ENCODE measurements at places on chromosomes 1 and 21.

DNA sequence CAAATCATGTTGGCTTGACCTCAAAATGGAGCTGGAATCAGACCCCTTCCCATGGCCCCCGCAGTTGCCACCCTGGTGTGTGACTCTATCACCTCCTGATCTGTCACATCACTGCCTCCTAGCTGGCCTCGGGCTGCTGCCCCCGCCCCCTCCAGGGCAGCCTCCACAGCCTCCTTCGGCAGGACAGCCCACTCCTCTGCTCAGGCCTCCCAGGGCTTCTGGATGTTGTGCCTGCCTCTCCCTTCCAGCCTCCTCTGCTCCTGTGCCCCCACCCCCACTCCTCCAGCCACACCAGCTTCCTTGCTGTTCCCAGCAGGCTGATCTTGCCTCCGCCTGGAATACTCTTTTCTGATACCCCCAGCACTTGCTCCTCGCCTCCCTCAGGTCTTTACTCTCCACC lies 134.4 kb upstream of the EDN2 start:
- no peak for DNase-seq

DNA sequence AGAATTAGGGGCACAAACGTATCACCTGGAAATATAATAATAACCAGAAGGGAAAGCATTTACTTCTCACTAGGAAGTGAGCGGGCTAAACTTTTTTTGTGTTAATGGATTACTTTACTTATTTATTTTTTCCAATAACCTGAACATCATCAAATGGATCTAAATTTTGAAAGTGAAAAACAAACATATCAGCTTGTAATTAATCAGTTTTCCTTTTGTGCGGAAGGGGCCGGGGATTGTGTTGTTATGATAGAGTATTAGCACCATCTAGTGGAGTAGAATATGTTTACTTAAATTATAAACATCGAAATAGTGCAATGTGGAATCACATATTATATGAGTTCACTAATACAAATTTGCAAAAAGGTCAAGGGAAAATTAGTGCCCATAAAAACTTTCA lies 9.0 kb downstream of the CFH start:
- DNase-seq = no peak

GRCh38 chr1:243488459-243489157 lies 232.8 kb downstream of the SDCCAG8 start:
- no peak for DNase-seq

- DNase-seq = no peak
These were observed 89.7 kb downstream of the BCAR3 start for GRCh38 chr1:93591676-93592550.

DNA sequence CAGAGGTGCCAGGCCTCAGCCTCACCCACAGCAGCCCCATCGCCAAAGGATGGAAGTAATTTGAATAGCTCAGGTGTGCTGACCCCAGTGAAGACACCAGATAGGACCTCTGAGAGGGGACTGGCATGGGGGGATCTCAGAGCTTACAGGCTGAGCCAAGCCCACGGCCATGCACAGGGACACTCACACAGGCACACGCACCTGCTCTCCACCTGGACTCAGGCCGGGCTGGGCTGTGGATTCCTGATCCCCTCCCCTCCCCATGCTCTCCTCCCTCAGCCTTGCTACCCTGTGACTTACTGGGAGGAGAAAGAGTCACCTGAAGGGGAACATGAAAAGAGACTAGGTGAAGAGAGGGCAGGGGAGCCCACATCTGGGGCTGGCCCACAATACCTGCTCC lies 15.0 kb downstream of the NPR1 start:
- DNase-seq = no peak

- DNase-seq = no peak
These were observed 184.2 kb downstream of the ETS2 start for GRCh38 chr21:38989745-38990423.

GRCh38 chr1:232923739-232924386 lies 26.5 kb upstream of the NTPCR start:
- DNase-seq = peak; percentile 31

- DNase-seq = no peak
These were observed 8.5 kb downstream of the SCYL3 start for GRCh38 chr1:169885207-169885606.

DNA sequence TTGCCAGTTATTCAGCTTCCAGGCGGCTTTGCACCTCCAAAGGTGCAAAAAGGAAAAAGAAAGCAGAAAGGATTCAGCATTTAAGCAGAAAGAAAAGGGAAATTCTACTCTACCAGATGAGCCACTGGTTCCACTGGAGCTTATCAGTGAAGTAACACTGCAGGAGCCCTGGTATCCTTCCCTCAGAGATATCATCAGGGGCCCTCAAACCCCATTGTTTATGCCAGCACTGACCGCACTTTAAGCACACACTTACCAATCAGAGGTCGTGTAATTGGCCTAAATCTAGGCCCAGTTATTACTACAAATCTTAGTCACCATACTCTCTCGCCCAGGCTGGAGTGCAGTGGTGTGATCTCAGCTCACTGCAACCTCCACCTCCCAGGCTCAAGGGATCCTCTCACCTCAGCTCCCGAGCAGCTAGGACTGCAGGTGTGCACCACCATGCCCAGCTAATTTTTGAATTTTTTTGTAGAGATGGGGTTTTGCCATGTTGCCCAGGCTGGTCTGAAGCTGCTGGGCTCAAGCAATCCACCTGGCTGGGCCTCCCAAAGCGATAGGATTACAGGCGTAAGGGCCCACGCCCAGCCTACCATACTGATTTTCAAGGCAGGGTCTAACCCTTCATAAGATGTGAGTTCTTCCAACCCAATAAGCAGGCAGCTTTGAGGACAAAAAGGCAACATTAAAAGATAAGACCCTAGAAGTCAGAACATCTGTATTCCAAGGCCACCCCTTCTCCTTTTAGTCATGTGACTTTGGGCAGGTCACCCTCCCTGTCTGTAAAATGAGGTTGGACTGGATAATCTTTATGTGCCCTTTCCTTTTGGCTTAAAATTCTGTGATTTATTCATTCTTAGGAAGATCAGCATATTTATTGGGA lies 125.3 kb downstream of the SYT2 start:
- no peak for DNase-seq

DNA sequence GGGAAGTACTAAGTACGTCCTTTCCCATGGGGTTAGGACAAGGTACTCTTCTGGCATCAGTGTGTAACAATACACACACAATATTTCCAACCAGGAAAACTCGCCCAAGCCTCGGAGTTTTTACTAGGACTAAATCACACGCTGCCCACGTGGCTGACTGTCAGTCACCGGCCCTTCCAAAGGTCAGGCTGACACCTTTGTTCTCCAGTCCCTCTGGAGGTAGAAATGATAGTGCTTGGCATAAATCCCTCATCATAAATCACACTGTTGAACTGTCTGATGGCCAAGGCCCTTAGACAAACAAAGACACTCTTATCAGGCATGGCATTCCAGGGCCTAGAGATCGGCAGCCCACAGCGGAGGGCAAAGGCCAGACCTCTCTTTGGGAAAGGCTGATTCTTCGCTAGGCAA lies 16.9 kb upstream of the SLAMF9 start:
- DNase-seq = no peak

- DNase-seq = no peak
These were observed 208.3 kb upstream of the RUNX1 start for GRCh38 chr21:35257413-35257812.

DNA sequence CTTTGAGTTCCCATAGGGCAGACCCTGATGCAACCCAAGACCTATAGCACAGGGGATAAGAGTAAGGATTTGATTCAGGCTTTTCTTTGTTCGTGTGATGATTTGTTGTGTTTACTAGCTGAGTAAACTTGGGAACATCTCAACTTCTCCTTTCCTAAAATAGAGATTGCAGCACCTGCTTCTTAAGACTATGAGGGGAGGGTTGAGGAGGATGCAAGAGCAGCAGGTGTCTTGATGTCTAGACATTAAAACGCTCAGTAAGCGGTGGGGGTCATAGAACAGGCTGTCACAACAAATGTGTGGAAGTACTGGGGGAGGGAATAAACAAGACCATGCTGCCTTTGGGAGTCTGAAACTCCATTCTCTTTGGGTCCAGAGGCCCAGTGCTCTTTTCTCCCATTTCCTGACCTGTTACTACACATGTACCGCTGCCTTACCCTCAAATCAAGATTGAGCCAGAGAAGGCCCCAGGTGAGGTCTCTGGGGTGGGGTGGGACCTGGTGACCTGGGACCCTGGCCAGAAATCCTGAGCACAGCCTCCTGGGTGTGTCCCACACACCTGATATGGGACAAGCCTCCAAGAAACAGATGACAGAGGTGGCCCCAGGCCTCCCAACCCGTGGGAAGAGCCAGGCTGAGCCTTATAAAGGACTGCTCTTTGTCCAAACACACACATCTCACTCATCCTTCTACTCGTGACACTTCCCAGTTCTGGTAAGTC lies at the start of gene S100A7A:
S100A7A (plus strand) TSS at position 671 of the 721 bp plus-strand sequence. CDS start 1,563 bp downstream, outside the sequence.
- DNase-seq = no peak

DNA sequence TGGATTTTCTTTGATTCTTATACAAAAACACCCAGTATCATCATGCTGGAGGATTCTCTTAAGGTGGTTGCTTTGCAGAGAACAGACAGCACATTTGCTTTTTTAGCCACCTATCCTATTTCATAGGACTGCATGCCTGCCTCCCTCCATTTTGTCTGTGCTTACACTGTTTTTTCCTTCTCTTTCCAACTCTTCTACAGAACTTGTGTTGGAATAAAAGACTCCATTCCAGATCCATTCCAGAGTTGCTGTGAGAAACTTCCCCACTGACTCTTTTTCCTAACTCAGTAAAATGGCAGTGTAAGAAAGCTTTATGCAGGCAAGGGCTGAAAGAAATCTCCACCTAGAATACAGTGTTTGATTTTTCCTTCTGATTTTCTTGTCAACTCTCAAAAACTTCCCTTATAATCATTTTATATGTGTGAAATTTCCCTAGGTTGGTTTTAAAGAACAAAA lies 5.2 kb upstream of the ARID1A start:
- no peak for DNase-seq

DNA sequence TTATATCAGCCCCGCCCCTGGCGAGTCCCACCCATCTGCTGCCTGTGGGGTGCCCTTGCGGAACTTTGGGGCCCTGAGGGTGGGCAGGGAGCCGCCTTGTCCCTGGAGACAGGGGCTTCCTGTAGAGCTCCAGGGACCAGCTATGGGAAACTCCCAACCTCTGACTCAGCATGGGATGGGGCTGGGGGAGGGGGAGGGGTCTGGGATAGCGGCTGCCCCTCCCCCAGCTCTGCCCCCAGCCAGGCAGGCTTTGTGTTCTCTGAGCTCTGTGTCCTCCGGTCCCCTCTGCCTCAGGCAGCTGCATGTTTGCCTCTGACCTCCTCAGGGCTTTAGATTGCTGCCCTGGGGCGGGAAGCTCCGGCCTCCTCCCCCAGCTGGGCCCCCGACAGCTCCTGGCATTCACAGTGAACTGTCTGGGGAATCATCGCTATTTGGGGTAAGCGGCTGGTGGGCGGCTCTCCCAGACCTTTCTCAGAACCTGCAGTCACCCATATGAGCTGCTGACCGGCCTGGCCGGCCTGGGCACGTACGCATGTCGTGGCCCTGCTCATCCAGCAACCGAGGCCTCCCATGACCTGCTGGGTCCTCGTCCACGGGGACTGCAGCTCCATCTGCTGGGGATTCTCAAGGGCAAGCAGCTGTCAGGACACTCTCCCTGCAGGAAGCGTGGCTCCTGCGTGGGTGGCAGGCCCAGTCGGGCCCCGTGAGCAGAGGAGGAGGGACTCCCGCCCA lies 17.1 kb downstream of the ARHGEF16 start:
- no peak for DNase-seq

DNA sequence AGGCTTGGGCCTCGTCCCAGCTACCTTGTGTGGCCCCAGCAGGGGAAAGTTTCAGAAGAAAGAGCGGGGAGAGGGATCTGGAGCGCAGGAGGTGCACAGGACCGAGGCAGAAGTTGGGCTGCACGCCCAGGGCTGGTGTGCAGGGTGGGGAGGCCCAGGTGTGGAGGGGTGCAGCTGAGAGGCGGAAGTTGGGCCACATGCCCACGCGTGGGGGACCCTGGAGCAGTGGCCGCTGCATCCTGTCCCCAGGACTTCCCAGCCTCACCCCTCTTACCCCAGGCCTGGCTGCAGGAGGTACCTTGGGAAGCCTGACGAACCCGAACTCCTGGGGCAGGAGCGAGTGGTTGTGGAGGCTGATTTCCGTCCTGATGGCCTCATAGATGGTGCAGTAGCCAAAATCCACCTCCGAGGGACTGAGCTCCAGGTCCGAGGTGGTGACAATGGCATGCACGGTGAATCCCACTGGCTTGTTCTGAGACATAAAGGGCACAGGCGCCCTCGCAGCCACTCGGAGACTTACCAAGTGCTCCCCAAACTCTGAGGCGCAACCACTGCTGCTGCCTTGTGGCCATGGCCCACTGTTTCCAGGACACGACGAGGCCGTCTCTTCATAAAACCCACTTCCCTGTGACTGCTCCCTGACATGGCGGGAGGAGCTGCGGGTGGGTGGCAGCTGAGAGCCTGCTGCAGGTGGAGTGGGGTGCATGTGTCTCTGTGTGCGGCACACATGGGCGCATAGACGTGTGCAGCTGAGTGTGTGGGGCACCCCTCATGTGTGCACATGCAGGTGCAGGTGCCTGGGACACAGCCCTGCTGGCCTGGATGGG lies 20.4 kb upstream of the TMEM52 start:
- no peak for DNase-seq

DNA sequence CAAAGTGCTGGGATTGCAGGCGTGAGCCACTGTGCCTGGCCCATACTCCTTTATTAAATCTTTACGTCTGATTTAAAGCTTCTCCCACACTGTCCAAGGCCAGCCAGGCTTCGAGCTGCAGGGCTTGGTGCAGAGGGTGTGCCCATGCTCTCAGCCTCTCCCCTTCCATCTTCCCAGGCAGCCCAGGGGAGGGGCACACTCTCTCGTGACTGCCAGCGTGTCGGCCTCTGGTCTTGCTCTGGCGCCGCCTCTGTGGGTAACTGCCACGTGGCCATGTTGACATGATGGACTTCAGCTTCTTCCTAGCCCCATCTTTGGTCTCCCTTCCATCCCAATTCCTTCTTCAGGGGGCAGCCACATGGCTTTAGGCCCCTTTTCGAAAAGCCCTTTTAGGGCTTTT lies 4.7 kb downstream of the GPR137B start:
- DNase-seq = no peak

GRCh38 chr1:110548381-110548780 lies 29.4 kb upstream of the KCNA10 start:
- DNase-seq = no peak

DNA sequence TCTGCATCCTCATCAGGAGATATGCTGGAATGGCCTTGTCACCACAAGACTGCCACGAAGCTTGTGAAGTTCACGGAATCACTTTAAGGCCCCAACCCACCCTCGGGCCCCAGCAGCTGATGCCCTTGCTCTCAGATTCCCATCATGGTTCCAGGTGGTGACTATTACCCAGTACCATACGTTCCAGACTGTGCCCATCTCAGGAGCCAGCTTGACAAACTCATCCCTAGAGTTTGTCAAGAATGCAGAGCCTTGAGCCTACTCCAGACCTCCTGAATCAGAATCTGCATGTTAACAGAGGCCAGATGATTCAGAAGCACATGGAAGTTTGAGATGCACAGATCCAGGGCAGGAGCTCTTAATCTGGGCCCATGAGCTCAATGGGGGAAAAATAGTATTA lies 53.9 kb upstream of the RBM15 start:
- DNase-seq = no peak

GRCh38 chr1:44777547-44777946 lies 2.2 kb downstream of the RPS8 start:
- DNase-seq = no peak

GRCh38 chr21:33406493-33406892 lies 3.3 kb downstream of the IFNGR2 start:
- DNase-seq = no peak

GRCh38 chr21:46621457-46622182 lies 13.9 kb upstream of the PRMT2 start:
- DNase-seq = no peak

GRCh38 chr1:41135196-41135947 lies 106.7 kb downstream of the SCMH1 start:
- no peak for DNase-seq
